ENCODE measurements at places on chromosomes 3 and 15.
A peak's percentile ranks its signal among the peaks of the same experiment; 100 is the strongest.

DNA sequence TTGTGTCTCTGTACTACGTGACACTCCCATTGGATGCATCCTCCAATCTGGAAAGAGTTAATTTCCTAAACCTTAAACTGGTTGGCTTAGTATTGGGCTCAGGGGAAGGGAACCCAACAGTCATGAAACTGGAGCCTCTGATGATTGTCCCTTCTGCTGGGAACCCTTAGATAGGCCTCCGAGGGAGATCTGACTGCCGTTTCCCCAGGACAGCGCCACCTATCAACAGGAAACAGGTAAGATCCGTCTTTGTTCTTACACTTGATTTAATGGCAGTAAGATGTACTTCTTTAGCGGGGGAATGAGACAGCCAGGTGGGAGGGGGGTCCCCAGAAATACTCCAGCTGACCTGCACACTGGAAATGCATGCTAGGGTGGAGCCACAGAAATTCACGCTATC is 1749.6 kb downstream of the SI start:
- DNase-seq = no peak

GRCh38 chr3:191680989-191681597 is 220.1 kb downstream of the PYDC2 start:
- no peak for DNase-seq

GRCh38 chr3:36965440-36965839 is 20.6 kb upstream of the TRANK1 start:
- DNase-seq = no peak

DNA sequence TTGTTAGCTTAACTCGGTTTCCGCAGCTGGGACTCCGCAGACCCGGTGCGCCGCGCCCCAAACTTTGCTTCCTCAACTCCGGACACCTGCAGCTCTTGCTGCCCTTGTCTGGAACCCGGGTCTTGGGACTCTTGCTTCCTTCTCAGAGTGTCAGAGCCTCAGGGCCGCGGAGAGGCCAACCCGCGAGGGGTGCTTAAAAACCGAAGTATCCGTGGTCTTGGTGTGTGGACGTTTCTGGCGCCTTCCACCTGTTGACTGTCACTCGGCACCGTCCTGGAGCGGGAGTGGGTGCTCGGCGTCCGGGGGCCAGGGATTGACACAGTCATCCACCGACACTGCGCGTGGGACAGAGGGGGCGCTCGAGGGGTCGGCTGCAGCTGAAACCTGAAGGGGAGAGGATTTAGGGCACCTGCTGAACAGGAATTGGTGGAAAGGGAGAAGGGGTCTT is 386 bp downstream of the SQOR start:
- peak; percentile 57 for DNase-seq

GRCh38 chr3:69305011-69305410 is 80.9 kb downstream of the FRMD4B start:
- no peak for DNase-seq

DNA sequence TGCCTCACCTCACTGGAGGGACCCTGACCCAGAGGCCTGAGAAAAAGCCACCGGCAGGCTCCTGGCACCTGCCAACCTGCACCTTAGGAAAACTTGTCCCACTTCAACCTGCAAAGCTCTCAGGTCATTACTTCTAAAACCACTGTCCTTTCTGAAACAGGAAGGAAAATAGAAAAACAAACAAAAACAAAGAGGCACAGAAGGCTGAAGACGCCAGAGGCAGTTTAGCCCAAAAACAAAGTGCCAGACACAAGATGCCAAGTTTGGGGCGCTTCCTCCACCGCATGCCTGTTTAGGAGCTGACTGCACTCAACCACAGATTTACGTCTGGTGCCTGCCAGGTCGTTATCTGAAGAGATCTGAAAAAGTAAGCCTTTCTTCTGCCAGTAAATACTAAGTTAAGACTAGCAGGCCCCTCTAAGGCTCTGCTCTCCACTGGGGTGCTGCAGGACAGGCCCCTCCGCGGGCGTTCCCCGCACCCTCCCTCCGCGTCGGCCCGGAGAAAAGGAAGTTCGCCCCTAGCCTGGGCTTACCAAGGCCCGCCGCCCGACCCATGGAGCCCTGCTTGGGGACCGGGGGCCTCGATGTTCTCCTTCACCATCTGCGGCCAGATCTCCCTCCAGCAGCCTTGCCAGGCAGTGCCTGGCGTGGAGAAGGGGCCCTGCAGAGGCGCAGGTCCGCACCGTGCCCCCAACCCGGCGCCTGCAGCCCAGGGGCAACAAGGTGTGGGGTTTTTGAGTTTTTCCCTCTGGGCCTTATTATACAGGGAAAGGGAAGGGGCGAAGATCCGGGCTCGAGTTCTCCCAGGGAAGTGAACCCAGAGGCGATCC is 1.3 kb downstream of the GOLGA8A start:
- peak; percentile 20 for DNase-seq

GRCh38 chr15:43100971-43101370 is 4.9 kb downstream of the UBR1 start:
- no peak for DNase-seq

DNA sequence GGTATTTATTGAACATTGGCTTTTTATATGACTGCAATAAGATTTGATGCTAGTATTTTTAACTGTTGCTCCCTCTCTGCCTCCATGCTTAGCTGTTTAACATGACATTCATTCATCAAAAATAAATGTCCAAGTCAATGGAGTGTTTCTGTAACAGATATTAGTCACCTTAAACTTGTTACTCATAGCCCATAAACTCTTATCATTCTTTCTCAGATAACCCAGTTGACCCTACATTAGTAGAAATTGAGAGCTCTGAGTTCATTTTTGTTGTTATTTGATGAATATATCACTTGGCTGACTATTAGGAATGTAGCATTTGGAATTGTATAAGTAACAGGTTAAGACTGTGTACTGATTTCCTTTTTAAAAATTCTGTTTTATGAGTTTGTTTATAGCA is 201.1 kb downstream of the UBE2E2 start:
- no peak for DNase-seq

GRCh38 chr15:84778194-84778593 is 29.8 kb downstream of the ZNF592 start:
- no peak for DNase-seq

DNA sequence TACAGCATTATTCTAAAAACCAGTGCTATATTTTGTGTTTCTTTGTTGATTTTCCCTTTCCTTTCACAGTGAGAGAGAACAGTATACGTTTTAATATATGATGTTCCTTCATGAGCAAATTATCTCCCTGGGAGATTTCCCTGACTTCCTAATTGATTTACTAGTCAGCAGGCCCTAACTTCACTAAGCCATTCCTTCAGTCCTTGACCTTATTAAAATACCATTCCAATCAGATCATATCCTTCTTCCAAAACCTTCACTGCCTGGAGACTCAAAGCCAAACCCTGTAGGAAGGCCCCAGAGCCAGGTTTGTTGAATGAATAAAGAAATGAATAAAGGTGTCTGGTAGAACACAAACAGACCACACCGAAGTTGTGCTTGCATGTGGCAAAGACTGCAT is 43.8 kb upstream of the ARHGEF3 start:
- DNase-seq = no peak

- no peak for DNase-seq
Measured at GRCh38 chr3:4552811-4553210, 59.7 kb downstream of the ITPR1 start.

DNA sequence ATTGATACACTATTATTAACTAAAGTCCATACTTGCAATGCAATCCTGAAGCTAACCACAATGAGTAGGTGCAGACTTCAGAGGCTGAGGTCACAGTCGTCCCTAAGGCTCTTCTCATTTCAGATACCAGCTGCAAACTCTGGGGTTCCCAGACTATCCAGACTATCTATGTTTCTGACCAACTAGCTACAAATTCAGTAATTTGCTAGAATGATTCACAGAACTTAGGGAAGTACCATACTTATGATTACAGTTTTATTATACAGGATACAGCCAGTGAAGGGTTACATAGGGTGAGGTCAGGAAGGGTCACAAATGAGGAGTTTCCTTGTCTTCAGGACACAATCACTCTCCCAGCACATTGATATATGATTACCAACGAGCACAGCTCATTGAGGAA is 36.5 kb downstream of the PPM1L start:
- DNase-seq = no peak

GRCh38 chr15:38707802-38708671 is 143.4 kb upstream of the RASGRP1 start:
- DNase-seq = peak; percentile 45

GRCh38 chr15:66402761-66403284 is 16.1 kb downstream of the MAP2K1 start:
- DNase-seq = no peak
